ENCODE measurements at places on chromosomes 1 and 21.

GRCh38 chr1:150385537-150386445 lies 21.8 kb downstream of the RPRD2 start:
- no peak for DNase-seq

DNA sequence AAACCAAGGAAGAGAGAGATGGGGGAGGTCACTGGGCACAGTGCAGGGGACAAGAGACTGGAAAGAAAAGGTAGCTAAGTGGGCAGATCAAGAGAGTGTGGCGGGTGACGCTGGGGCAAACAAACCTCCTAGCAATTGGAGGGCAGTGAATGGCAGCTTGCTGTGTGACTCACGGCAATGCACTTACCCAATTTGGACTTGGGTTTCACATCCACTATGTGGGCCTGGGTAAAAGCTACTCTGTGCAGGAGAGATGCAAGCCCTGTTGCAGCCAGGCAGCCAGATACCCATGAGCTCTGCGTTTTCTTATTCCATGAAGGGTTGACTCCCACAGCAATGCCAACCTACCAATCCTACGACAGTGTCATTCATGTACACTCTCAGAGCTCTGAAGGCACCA lies 9.5 kb downstream of the PLXNA2 start:
- DNase-seq: no peak

DNA sequence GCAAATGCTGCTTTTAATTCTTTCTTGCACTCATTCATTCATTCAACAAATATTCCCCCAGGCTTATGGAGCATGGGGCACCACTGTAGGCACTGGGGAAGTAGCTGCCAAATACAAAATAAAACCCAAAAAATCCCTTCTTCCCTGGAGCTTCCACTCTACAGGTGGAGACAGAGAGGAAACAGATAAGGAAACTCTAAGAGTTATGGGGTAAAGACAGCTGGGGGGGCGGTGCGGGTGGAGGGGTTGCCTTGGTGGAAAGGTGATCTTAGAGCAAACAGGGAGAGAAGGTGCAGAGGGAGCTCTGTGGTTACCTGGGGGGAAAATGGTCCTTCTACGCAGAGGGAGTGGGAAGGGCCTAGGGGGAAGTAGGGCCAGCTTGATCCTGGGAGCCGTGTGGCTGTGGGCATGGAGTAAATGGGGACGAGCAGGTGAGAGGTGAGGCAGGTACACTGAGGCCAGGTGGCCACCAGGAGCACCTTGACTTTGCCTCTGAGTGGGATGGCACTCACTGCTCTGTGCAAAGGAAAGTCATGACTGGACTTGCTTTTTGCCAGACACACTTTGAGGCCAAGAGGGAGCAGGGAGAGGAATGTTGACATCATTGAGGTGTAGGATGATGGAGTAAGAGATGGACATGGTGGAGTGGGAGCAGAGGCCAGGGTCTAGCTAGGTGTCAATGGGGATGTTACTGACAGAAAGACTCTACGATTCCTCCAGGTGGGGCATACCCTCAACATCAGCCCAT lies 152.0 kb downstream of the ETS2 start:
- no peak for DNase-seq

- DNase-seq: peak; percentile 72
These were observed 7.3 kb downstream of the SH3BGRL3 start for GRCh38 chr1:26287033-26287711.

GRCh38 chr1:222394224-222394623 lies 153.7 kb downstream of the HHIPL2 start:
- no peak for DNase-seq

GRCh38 chr1:46368791-46369190 lies 25.3 kb upstream of the FAAH start:
- DNase-seq: no peak

DNA sequence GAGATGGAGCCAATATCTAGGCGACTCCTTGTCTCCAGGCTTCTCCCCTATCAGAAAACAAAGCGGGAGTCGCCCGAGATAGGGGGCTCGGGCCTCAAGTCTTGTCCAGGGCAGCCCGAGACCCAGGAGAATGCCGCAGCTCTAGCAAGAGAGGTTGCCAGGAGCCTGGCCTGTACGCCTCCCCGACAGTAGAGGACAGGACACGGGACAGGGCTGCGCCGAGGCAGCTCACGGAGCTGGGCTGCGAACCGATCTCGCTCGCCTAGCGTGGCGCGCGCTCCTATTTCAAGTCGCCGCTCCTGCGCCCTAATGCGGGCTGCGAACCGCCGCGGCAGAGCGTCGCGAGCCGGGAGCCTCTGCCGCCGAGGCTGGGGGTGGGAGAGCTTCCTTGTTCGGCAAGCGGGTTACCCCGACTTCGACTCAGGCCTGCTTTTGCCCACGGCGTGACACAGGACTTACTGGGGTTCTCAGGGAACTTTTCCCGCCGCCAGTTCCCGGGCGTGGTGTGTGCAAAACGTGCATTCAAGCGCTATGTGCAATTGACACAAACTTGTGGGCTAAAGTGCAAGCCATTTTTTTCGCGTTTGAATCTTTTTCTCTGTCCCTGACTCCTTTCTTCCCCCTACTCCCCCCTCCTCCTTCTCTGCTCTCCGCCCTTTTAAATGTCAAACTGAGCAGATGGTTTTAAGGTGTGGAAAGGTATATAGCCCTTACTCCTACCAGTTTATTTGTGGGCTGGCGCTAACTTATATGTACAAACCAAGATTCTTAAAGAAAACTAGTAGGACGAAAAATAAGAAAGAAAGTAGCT lies 2.4 kb upstream of the PROX1 start:
- peak; percentile 47 for DNase-seq

DNA sequence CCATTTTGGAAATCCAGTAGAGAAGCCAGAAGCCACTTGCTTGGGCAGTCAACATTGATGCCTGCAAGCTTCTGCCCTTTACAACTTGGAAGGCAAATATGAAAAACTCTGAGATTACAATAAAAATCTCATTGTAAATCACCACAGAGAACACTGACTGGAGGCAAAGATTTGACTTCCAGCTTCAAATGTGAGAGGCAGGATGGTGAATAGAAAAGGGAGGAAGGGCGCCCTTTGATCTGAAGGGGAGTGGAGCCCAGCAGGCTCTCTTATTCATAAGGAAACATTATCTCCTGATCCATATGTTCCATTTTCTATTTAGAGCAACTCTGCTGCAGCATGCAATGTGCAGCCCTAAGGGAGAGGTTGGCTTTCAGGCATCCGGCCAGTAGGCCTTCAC lies 348.3 kb downstream of the AJAP1 start:
- DNase-seq: no peak

- DNase-seq: no peak
These were observed 151.5 kb upstream of the RNPC3 start for GRCh38 chr1:103373991-103374390.

DNA sequence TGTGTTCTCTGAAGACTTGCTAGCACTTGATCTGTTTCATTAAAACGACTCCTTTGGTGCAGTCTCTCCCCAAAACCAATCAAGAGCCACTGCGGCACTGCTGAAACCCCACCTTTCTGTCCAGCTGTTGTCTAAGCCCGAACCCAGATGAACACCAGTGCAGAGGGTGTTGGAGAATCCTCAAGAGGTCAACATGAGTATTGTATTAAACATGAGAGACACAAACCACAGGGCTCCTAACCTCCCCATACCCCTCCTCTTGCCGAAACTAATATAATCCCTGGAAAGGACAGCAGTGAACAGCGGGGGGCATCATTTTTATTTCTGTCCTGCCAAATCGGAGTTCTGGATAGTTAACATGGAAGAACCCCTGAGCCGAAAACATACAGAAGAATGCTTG lies 333.9 kb downstream of the CAMTA1 start:
- DNase-seq: no peak

- DNase-seq: no peak
These were observed 95.2 kb upstream of the MPC2 start for GRCh38 chr1:168032029-168032428.

DNA sequence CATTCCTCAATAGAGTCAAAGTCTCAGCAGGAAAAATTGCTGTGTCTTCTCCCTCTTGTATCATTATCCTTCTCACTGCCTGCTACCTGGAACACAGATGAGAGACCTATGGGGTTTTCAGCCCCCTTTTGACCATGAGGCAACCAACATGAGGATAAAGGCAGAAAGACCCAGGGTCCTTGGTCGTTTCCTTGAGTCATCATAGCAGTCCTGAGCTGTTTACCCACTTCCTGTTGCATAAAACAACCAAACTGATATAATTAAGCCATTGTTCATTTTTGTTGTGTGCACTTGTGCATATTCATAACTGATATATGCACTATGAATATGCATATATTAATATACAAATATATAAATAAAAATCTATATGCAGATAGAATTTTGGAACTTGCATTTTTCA lies 188.3 kb upstream of the MAP1LC3C start:
- no peak for DNase-seq

DNA sequence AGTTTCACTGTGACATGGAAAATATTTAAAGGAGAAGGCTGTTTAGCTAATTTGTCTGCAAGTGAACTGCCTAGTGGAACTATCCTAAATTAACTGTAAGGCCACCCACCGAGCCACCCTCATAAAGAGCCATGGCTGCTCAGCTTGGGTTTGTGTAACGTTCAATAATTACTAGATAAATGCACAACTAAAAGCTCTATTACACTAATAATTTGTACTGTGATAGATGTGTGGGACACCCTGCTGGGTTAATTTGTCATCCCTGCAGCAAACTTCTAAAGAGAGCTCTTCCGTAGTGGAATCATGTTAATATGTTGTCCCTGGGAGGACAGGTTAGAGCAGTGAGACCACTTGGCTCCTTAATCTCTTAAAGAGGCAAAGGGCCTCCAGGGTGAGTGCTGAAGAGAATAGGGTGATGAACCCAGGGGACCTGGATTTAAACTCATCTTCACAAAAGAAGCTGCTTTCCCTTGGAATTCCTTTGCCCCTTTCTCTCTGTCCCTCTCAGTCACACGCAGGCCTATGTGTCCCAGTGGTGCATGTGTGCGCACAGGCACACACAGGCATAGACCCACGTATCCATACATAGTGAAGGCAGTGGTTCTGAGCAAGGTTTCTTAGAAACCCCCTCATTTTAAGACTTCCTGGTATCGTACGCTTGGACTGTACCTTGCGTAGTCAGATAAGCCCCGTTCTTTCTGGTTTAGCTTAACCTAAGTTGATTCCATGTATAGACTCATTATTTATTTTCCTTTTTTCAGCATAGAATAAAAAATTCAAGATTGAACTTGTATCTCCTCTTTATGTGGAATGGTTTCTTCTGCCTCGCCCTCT lies 310.3 kb downstream of the NFIA start:
- no peak for DNase-seq

DNA sequence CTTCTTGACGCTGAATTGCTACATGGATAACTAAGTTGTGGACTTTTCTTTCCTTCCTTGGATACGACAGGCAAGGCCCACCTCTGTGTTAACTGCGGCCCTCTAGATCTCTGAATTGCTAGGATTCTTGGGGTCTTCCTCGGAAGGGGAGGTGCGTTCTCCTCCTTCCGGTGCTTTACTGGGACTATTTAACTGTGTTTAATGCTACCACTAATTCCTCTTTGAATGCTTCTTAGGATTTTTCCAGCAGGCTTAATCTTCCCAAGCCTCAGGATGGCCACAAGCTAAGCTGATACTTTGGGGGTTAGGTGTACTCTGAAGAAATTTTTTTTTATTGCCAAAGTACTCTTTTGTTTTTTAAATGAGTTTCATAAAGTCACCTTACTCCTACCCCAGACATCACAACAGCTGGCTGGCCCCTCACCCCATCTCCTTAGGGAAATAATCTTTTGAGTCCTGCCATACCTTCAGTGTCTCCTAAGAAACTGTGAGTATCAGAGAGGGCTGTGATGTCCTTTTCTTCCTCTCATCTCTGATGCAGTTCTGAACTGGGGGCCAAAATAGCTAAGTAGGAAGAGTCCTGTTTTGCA lies 21.4 kb downstream of the KIRREL1 start:
- no peak for DNase-seq

- no peak for DNase-seq
These were observed 15.4 kb upstream of the TOR3A start for GRCh38 chr1:179066471-179066870.

DNA sequence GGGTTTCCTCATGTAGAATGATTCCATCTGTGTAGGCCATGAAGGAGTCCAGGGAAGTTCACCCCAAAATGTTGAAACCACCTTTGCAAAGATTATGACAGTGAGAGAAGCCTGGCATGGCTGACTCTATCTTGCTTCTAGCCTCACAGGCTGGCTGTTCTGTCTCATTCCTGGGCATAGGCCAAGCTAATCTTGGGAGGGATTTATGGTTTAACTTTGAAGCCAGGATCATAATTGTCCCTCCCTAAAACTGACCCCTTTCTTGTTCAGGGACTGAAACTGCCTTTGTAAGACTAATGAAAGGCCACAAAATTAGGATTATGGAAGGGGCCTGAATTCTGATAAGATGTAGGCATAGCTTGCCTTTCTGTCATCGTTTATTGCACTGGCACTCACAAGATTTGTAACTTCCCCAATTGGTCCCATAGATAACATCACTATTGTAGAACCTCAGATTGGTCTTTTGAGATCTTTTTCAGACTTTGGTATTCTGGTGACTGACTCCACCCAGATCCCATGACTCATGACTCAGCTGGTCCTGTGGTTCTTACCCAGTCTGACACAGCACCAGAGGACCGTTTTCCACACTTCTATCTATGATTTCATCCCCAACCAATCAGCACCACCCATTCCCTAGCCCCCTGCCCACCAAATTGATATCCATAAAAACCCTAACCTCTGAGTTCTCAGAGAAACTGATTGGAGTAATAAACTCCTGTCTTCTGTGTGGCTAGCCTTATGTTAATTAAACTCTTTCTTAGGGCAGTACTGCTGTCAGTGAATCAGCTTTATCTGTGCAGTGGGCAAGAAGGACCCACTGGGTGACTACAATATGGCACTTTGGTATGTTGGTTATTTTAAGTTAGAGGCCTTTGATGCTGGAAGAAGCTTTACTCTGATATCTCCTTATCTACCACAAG lies 13.6 kb upstream of the LAMTOR5 start:
- no peak for DNase-seq

GRCh38 chr1:63359561-63359960 lies 7.9 kb upstream of the ALG6 start:
- no peak for DNase-seq

DNA sequence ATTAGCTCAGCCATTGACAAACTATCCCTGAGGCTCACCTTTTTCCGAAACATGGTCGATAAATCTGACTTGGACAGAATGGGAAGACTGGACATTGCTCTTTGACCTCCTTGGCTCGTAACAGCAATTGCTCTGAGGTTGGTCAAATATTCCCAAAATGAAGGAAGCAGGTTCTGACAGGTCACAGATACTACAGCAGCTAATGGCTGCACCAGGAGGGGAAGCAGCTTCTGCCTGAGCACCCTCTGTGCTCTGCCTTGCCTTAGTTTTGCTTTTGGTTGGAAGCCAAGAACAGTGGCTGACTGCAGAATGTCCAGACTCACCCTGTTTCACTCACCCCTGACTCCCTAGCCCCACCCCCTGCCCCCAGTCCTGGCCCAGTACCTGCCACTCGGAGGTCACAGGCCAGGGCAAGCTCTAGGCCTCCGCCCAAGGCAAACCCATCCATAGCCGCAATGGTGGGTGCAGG lies 15.4 kb downstream of the ECHDC2 start:
- DNase-seq: no peak

All from CD4-positive, alpha-beta T cell (primary cell).